Natural killer cell (primary cell): ENCODE measurements at places on chromosomes 16 and 17.
A peak's percentile ranks its signal among the peaks of the same experiment; 100 is the strongest.

DNA sequence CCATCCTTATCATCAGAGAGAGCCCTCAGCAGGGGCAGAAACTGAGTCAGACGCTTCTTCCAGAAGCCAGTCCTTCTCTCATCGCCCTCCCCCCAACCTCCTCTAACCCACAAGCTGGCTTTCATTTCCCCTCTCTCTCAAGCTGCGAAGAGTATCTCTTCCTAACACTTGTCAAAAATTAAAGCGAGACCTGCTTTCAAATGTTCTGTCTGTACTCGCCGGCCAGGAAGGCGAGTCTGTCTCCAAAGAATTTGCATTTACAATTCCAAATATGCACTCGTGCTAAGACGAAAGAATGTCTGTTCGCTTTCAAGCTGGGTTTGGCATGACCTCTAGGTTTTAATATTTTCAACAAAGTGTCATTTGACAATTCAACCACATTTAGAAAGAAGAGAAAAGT is 140.4 kb downstream of the RGS9 start:
- DNase-seq, result no peak

GRCh38 chr17:7932483-7932891 is 481 bp downstream of the CNTROB start:
- DNase-seq, result no peak

DNA sequence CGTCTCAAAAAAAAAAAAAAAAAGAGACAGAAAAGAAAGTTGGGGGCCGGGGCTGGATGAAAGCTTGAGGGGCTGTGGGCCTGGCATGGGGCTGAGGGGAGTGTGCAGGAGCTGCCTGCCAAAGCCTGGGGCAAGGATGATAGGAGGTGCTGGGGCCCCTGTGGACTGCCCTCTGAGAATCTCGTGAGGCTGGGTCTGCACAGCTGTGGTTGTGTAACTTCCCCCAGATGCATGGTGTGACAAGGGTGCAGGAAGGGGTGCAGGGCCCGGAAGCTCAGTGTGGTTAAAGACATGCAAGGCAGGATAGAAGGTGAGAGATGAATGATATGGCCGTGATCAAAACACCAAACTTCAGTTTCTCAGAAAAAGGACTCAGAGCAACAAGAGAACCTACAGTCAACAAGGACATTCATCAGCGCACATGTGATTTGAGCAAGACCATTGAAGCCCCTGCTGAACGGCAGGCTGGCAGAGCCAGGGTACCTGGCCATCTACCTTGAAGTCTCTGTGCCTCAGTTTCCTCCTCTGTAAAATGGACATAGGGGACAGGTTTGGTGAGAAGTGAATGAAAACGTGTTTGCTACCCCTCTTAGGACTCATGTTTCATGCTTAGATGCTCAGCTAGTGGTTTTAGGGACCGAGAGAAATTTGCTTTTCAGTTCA is 9.6 kb downstream of the IL32 start:
- peak; percentile 74 for DNase-seq

GRCh38 chr17:39729280-39729851 is 966 bp downstream of the MIEN1 start:
- no peak for DNase-seq

DNA sequence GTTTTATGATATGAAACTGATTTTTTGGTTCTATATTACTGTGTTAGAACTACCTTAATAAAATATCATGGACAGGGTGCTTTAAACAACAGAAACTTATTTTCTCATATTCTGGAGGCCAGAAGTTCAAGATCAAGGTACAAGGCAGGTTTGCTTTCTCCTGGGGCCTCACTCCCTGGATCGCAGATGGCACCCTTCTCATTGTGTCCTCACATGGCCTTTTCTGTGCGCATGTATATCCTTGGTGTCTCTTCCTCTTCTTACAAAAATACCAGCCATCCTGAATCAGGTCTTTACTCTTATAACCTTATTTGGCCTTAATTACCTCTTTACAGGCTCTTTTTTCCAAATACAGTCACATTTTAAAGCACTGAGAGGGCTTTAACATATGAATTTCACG is 906.1 kb downstream of the CDH11 start:
- DNase-seq, result no peak

- DNase-seq, result peak; percentile 27
These were observed 1.5 kb downstream of the CCL1 start for GRCh38 chr17:34361478-34362061.

DNA sequence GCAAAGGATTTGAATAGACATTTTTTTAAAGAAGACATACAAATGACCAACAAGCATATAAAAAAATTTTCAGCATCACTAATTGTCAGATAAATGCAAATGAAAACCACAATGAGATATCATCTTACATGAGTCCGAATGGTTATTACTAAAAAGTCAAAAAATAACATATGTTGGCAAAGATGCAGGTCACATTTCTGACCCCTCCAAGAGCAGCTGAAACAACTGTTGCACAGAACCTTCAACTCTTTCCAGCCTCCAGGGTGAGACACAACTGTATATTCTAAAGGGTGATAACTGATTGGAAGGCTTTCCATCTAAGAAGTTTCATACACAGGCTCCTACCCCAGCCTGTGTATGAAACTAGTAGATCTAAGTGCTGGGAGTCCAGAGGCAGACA is 51.9 kb downstream of the SLFN5 start:
- DNase-seq, result no peak
